Posterior vena cava (tissue), 2 donors: ENCODE measurements at places on chromosomes 1 and 21. TPM values are rescaled to one million over a fixed set of nuclear protein-coding genes. Genes with fewer than 3 reads are reported as not detected.
A peak's percentile ranks its signal among the peaks of the same experiment; 100 is the strongest.

CYP4A11 gene
- total RNA-seq: not detected

GRCh38 chr1:211547710-211548109, 31.3 kb downstream of the SLC30A1 start:
- DNase-seq: no peak

GRCh38 chr1:232617237-232617636, 12.7 kb downstream of the SIPA1L2 start:
- no peak for DNase-seq

DNA sequence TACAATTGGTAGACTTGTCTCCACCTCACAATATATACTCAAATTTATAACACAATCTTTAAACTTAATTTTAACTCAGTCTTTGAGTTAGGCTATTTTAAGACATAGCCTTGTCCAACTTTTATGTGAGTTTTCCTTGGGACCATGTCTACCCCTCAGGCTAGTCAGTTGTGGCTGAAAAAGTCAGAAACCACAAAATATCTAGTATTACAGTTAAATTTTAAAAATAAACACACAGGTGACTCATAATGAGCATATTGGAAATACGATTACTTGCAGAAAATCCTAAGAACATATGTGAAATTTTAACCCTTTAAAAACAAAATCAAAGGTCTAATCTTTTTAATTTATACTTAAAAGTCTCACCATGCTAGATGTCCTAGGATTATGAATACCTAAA, 4.8 kb upstream of the ASB17 start:
- no peak for DNase-seq

PPFIA4 gene
- total RNA-seq: 2.0 TPM

AADACL3 gene
- not detected for total RNA-seq

TNFRSF8 gene
- 1.3 TPM for total RNA-seq

MAST2 gene
- total RNA-seq: 35.4 TPM

- DNase-seq: no peak
These were observed 5.1 kb downstream of the PEF1 start for GRCh38 chr1:31639543-31639942.

DNA sequence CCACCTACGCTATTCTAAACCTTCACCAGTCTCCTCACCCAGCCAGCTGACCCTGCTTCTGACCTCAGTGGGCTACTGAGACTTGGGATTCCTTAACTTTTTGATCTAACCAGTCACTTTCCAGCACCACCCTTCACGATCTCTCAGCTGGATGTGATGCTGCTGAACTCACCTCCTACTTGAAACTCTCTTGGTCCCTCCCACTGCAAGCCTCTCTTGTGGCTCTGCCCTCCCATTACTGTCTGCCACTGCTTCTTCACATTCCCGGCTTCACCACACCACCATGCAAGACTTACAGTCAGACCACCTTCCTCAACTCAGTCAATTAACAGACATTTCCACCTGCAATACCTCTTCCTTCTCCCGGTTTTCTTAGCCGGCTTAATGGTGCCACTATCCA, 6.3 kb downstream of the TAF5L start:
- DNase-seq: no peak

GRCh38 chr1:8031176-8031785, 5.2 kb upstream of the ERRFI1 start:
- DNase-seq: no peak

GRCh38 chr1:6052543-6053205, 7.0 kb downstream of the KCNAB2 start:
- no peak for DNase-seq

DNA sequence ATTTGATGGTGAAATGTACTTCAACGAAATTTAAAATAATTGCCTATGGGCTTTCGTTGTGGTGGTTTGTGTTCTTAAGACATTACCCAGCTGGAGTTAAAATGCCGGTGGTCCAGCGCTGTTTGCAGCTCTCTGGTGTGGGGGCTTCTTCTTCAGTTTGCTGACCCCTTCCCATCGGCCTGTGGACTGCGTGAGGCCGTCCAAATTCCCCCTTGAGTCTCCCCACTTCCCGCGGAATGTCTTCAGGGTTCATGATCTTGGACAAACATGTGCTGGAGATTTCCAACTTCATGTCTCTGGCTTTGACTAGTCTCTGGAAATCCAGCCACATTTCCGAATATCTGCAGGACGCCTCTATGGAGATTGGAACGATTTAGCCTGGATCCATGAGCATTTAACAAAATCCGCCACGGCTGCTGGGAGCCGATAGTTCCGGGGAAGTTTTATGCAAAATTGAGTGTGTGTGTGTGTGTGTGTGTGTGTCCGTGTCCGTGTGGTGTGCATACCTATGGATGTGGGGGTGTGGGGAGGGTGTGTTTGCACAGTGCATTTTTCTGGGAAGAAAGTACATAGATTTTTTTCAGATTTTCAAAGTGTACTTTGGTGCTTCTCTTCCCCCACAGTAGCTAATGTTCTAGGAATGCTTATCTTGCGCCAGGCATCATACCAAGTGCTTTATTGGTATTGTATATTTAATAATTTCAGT, 117.2 kb downstream of the PCP4 start:
- DNase-seq: no peak

DNA sequence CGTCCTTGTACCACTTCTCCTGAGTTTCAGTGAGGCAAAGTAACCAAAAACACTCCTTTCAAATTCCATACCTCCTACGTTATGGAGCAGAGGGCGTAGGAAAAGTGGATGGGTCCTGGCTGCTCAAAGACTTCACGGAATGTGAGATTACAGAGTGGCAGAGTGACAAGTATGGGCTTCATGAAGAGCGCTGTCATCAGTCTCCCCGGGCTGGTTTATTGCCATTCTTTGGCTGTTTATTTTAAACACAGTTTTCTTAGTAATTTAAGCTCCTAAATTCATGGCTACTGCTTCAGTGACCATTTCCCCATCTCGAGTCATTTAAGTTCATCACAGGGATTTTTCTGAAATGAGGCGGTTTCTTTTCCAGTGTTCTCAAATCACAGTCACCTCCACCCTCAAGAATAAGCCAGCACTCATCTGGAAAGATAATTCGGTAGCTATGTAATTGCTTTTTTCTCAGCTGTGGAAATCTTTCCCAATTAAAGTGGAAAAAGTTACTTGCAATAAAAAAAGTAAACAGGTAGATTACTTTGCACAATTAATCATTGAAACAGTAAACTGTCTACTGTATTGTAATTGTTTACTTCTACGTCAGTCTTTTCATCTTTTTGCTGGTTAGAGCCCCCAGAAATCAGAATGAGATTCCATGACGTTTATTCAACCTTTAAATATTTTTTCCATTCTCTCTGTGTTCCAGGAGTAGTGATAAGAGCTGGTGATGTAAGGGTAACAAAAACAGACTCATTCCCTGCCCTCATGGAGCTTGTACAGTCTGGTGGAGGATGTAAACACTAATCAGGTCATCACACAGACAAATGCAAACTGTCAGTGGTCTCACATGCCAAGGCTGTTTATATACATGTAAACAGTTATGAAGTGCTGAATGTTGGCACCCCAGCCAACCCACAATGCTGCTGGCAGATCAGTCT, 3.0 kb upstream of the SMYD2 start:
- DNase-seq: no peak

GRCh38 chr1:13893409-13893821, 193.4 kb downstream of the PRDM2 start:
- DNase-seq: no peak

DNA sequence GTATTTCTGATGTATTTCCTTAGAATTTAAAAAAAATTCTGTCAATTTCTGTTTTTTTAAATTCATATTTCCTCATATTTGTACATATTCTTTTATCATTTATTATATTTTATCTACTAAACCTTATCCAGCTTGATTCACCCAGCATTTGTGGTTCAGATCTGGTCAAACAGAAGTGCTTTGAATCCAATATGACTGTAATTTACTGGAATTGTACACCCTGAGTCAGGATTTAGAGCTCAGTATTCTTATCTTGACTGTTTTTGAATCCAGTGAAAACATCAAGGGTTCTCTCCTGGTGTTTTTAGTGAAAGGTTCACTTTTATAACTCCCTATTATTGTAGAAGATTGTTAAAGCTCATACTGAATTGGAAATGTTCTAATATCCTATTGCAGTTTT, 1077.0 kb upstream of the NCAM2 start:
- no peak for DNase-seq

HOOK1 gene
- 0.14 TPM for total RNA-seq

C1QA gene
- 72.6 TPM for total RNA-seq

DNA sequence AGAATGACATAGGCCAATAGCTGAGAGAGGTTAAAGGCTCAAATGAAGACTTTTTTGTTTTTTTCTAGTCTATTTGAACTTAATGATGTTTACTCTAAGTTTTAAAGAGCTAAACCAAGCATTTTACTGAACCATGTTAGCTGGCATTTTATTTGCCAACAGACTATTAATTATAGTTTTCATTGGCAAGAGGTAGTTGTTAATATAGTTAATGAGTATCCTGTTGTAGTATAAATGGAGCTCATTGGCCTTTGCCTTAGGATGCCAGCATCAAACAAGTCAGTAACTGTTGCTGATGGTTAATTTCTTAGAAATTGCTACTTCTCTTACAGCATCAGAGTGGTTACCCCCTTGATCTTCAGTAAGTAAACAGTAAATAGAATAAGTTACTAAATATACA, 339.0 kb upstream of the B3GALT2 start:
- no peak for DNase-seq

- DNase-seq: no peak
These were observed 23.6 kb upstream of the TMEM51 start for GRCh38 chr1:15129944-15130343.

GRCh38 chr1:30382496-30382895, 340.9 kb downstream of the MATN1 start:
- peak; percentile 2 for DNase-seq

PRAMEF8 gene
- total RNA-seq: not detected

- DNase-seq: no peak
These were observed 67.5 kb downstream of the SDC3 start for GRCh38 chr1:30840904-30841598.

PEAR1 gene
- 14.6 TPM for total RNA-seq

- no peak for DNase-seq
These were observed 232.9 kb upstream of the USP25 start for GRCh38 chr21:15496911-15497310.

DNA sequence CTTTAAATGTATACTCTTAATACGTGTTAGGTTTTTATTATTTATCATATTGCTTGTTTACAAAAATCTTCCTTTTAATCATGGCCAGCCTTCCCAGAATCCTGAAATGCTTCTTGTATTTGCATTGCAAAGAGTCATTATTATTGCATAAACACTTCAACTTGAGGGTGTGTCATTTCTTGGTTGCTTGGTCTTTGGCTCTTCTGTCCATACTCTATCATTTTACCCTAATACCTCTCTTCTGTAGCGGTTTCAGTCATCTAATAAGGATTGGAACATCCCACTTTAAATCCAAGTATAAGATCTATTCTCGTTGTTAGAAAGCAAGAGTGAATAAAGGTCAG, 200.6 kb upstream of the CACYBP start:
- DNase-seq: no peak

C1orf226 gene
- total RNA-seq: 9.1 TPM

TAS1R2 gene
- total RNA-seq: not detected

DNA sequence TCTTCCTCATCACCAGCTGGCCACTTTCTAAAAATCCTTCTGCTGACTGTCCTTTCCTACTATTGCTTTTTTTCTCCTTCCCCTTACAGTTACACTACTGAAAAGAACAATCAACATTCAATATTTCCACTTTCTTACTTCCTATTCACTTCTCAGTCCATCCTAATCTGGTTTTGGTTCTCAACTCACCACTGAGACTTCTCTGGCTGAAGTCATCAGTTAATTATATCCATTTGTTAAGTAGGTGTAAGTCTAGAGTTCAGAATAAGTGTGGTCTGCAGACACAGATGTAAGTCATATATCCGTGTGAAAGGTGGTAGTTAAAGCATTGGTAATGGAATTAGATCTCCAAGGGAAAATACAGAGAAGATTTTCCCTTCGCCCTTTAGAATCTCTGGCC, 21.4 kb downstream of the PEA15 start:
- no peak for DNase-seq

ADGRL4 gene
- 34.5 TPM for total RNA-seq

- DNase-seq: no peak
These were observed 81.8 kb upstream of the WARS2 start for GRCh38 chr1:119222271-119222670.

GRCh38 chr1:41957568-41957967, 38.8 kb upstream of the HIVEP3 start:
- no peak for DNase-seq

DNA sequence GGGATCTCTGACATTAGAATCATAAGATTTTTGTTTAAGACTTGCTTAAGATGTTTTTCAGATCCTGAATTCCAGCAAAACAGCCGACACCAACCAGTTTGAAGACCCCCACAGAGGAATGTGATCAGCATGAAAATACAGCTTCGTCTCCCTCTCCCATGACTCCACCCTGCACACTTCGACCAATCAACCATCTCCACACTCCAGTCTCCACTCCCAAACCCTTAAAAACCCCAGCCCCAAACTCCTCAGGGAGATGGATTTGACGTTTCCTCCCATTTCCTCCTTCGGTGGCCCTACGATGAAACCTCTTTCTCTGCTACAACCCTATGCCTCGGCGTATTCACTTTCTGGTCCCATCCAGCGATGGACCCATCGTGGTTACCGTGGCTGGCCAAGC, 30.1 kb upstream of the KIF26B start:
- DNase-seq: no peak

DNA sequence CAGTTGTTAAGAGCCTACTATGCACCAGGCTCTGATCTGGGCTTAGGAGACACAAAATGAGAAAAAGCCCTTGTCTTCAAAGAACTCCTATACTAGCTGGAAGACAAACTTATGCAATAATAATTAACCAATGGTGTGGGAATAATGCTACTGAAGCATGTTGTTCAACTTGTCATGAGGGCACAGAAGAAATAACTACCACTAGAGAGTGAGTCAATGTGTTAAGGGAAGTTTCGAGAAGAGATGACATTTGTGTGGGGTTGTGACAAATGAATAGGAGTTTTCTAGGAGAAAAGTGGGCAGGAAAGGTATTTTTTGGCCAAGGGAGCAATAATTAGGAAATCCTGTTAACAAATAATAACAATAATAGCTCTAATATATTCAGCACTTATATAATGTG, 205.0 kb downstream of the PDE4B start:
- no peak for DNase-seq
